Bladder microvascular endothelial cell (primary cell): ENCODE measurements at places on chromosomes 5 and 9. TPM values are rescaled to one million over a fixed set of nuclear protein-coding genes. Genes with fewer than 3 reads are reported as not detected.

AQP7 gene
- 0.16 TPM in 1 of 2 replicates, not detected in the other for total RNA-seq

ANKRD31 gene
- under 0.01 TPM in 2 replicates for total RNA-seq

TEK gene
- total RNA-seq = 45.0 and 141 TPM in 2 replicates

UAP1L1 gene
- total RNA-seq = 12.1 and 23.3 TPM in 2 replicates

PDZD2 gene
- total RNA-seq = 6.0 and 7.0 TPM in 2 replicates

NAIP gene
- total RNA-seq = 1.8 and 5.4 TPM in 2 replicates

PCDHAC2 gene
- 0.19 and 0.32 TPM in 2 replicates for total RNA-seq

SSBP2 gene
- total RNA-seq = 4.9 and 13.5 TPM in 2 replicates

LEAP2 gene
- under 0.01 and 0.38 TPM in 2 replicates for total RNA-seq

YTHDC2 gene
- total RNA-seq = 16.7 and 96.4 TPM in 2 replicates

CARD9 gene
- 0.16 and 0.50 TPM in 2 replicates for total RNA-seq

SPINK13 gene
- not detected in 2 replicates for total RNA-seq

MAN1B1 gene
- total RNA-seq = 58.6 and 66.0 TPM in 2 replicates
